ENCODE measurements at places on chromosomes 11 and 22.

- DNase-seq, result no peak
These were observed 57.0 kb downstream of the PRMT3 start for GRCh38 chr11:20444535-20444934.

- peak; percentile 66 for DNase-seq
These were observed 14.7 kb upstream of the IFT27 start for GRCh38 chr22:36790648-36791047.

GRCh38 chr11:29985248-29985647 is 31.6 kb downstream of the KCNA4 start:
- DNase-seq, result no peak

- DNase-seq, result no peak
These were observed 44.8 kb upstream of the ARHGAP20 start for GRCh38 chr11:110757066-110757465.

DNA sequence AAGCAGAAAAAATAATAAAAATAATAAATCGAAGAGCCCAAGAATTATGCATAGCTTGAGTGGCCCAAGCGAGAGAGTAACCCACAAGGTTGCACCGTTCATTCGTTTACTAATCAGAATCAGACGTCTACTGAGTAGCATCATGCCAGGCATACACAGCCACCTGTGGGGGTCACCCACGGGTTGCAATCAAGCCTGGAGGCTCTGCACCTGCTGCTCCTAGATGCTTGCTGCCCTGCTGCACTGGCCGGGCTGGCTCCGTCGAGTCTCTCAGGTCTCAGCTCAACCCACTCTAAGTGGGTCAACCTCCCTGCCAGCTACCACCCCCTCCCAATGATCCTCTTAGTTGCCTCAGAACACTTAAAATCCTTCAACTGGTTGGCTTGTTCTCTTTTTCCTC is 2.0 kb upstream of the TESMIN start:
- DNase-seq, result no peak

- DNase-seq, result no peak
These were observed 12.9 kb upstream of the CRKL start for GRCh38 chr22:20904008-20904979.

- no peak for DNase-seq
These were observed 13.8 kb downstream of the CABP7 start for GRCh38 chr22:29733362-29734201.

DNA sequence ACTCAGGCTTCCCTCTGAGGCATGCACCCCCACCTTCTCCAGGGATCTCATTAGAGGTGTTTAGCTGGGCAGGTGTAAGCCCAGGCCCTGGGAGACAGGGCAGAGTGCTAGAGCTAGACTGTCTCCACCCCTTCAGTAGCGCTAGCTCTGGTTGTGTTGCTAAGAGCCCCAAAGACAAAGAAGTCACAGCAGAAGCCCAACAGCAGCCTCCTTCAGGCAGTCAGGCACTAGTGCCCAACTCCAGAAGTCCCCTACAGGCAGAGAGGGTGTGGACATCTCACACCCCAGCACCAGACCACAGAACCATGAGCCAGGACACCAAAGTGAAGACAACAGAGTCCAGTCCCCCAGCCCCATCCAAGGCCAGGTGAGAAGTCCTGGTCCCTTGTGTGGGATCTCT is at the start of gene CNGA4:
Gene CNGA4 (plus strand): TSS at position 188 of the 400 bp plus-strand sequence. CDS start 118 bp downstream, at position 306.
- no peak for DNase-seq

DNA sequence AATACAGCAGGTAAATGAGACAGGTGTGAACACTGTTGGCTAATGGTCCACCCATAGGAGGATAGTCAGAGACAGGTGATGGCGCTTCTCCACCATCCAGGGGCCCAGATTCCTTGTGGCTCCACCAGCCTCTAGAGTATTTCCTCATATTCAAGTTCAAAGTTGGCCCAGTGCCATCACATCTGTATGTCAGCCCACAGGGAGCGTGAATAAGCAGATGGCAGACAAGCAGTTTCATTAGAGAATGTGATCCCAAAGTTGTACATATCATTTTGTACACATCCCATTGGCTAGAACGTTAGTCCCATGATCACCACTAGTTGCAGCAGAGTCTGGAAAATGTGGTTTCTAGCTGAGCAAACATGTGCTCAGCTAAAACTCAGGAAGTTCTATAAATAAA is 11.0 kb upstream of the CWF19L2 start:
- no peak for DNase-seq
